Astrocyte (in vitro differentiated cells and primary cell): ENCODE measurements at places on chromosomes 1 and 21. TPM values are rescaled to one million over a fixed set of nuclear protein-coding genes. Genes with fewer than 3 reads are reported as not detected.

GRCh38 chr1:15755646-15756040 is 3.0 kb upstream of the FBLIM1 start:
- no peak for DNase-seq

- DNase-seq = no peak
These were observed 19.8 kb upstream of the C1orf105 start for GRCh38 chr1:172400722-172401105.

The CITED4 gene
- 4.8 and 7.1 TPM in 2 replicates for total RNA-seq

- peak; percentile 17 for DNase-seq
These were observed 1.4 kb downstream of the NCAM2 start for GRCh38 chr21:20999659-21000058.

DNA sequence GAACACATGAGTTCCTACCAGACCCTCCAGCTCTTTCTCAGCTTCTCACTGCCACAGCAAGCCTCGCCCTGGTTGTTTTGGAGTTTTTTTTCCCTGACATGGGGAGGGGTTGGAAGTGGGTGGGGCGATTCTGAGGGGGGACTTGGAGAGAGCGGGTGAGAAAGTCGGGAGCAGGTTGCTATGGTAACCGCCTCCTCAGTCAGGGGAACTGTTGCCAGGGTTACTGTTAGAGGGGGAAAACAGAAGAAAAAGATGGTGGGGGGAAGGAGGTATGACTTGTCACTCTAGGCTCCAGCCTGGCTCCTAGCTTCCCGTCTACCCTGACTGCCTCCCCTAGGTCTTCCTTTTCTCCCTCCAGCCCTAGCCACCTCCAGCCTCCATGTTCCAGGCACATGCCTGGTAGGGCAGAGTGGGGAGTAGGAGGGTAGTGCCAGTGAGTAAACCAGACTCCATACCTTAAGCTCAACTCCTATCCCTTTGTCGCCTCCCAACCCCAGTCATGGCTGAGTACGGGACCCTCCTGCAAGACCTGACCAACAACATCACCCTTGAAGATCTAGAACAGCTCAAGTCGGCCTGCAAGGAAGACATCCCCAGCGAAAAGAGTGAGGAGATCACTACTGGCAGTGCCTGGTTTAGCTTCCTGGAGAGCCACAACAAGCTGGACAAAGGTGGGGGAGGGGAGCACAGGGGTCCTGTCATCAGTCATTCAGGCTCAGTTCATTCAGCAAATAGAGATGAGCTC is 6.0 kb downstream of the PEA15 start:
- DNase-seq = no peak

DNA sequence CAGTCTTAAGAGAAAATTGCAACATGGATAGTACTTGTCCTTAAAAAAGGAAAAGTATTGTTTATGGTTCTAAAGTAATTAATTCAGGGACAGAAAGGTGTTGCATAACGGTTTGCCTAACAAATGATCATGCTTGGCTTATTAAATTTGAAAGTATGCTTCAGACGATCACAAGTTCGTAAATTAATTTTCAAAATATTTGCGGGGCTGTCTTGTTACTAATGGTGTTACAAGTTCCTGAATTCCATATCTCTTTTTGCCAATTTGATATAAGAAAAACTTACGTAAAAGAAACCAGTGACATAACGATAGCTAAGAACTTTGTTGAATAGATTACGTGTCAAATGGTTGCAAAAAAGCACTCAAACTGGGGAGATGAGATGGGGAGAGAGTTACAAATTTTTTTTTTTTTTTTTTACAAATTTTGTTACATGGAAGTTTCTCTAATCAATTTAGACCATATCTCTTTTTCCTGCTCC is 1.3 kb downstream of the AGO3 start:
- DNase-seq = no peak

DNA sequence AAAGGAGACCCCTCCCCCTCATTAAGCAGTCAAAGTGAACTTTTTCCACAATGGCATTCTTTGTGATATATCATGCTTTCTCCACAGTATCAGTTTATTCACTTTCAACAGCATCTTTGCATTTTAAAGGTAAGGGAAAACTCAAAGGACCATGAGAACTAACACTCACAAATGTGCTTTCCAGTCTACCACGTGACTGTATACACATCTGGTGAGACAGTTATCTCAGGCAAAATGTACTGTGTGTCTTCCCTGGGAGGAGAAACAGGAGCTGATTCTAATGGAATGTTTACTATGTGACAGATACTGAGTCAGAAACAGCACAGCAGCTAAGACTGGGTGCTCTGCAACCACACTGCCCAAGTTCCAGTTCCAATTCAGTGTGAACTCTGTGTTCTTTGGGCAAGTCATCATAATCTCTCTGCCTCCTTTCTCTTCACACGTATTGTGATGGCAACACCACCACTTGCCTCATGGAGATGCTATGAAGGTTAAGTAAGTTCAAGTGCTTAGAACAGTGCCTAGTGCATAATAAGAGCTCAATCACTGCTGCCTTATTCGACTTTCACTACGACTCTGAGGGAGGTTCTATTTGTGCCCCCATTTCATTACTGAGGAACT is 79.0 kb downstream of the SLC45A1 start:
- DNase-seq = peak; percentile 100

The USP25 gene
- 49.0 and 49.5 TPM in 2 replicates for total RNA-seq
